ENCODE measurements at places on chromosomes 3 and 15.
A peak's percentile ranks its signal among the peaks of the same experiment; 100 is the strongest.

GRCh38 chr3:114674036-114674435 is 380.2 kb downstream of the TIGIT start:
- DNase-seq = no peak

DNA sequence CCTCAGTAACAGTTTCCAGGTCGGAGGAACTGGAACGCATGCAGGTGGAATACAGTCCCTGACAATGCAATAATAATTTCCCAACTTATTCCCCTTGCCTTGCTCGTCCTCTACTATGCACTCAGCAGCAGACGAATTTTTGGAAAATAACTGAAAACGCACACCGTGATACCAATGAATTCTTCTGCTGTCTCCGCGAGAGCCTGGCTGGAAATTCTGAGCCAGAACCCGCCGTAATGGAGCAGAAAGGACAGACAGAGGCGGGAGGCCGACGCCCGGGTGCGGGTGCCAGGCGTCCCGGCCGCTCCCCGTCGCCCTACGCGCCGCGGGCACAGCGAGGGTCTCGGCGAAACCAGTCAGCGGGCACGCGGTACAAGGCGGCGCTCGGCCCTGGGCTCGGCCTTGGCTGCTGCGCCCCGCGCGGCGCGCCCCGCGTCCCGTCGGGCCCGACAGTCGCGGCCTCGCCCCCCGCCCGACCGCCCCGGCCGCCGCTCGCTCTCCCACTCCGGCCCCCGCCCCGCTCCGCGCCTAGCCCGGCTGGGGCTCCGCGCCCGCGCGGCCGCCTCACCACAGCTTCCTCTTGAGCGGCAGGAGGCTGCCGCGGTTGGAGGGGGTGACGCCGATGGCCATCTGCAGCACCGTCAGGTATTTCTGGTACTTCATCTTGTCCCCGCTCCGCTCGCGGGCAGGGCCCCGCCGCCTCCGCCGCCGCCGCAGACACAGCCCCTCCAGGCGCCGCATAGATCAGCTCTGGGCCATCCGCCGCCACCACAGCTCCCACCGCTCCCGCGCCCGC is 114.5 kb upstream of the GOLGA8J start:
- peak; percentile 29 for DNase-seq

DNA sequence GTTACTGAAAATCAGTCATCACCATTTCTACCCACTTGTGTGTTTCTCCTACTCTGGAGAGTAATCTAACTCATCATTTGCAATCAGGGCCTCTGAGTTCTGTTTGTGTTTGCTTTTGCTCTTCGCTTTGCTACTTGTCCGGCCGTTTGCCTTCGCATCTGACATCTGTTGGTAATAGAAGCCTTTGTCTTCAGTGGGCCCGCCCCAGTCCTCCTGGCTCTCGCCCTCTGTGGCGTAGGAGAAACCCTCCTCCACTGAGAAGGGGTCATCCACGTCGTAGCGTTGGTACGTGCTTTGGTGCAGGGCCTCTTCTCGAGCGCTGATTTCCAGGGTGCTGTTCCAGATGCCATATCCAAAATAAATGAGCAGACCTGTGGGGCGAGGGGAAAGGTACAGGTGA is 48.3 kb downstream of the CLDN11 start:
- DNase-seq = no peak

GRCh38 chr15:58689646-58690045 is 59.9 kb downstream of the ADAM10 start:
- no peak for DNase-seq

DNA sequence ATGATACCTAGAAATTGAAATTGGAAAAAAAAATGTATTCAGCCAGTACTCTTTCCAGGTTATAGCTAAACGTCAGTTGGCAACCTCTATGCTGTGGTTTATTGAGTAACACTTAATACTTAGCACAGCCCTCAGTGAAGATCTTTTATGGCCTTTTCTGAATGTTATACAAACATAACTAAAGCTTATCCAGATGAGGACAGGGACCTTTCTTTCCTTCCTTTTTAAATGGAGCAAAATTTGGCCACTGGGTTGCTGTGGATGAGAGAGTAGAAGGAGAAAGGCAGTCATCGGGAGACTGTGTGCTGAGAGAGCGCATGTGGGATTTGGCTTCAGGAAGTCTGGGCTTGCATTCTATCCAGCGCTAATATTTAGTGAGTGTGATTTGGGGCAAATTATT is 36.1 kb downstream of the IGF1R start:
- no peak for DNase-seq

DNA sequence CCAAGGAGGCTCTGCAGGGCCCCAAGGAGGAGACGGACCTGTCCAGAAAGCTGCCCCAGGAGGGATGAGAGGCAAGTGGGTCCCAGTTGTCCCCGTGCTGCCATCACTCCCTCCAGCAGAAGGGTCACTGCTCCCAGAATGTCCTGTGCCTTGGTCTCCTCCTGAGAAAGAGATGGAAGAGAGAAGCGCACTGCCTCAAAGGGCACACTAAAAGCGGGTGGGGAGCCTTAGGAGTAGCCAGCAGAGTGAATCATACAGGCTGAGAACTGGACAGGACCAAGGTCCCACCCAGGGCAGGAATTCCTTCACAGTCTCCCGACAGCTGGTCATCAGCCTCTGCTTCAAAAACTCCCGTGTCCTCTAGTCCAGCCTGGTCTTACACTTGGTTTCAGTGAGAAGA is 4.6 kb downstream of the THPO start:
- no peak for DNase-seq

- no peak for DNase-seq
These were observed 13.2 kb downstream of the MEGF11 start for GRCh38 chr15:66240240-66240794.

GRCh38 chr15:78167227-78167888 is 18.2 kb downstream of the IDH3A start:
- DNase-seq = no peak

- DNase-seq = no peak
These were observed 12.4 kb downstream of the OTOL1 start for GRCh38 chr3:161508852-161509477.

DNA sequence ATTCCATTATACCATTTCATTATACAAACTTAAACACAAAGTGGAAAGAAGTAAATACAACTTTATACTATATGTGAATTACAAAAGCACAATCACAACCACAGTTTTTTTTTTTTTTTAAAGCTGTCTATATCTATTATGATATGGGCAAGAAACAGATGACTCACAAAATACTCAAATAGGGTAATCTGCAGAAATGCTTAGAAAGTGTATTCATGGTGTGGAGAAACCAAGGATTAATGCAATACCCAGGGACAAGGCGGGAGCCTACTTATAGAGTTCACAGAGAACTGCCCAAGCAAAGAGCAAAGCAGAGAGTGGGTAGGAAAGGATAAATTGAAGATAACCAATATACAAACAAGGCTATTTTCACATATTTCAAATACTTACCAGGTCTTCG is 332.0 kb downstream of the FHIT start:
- no peak for DNase-seq

DNA sequence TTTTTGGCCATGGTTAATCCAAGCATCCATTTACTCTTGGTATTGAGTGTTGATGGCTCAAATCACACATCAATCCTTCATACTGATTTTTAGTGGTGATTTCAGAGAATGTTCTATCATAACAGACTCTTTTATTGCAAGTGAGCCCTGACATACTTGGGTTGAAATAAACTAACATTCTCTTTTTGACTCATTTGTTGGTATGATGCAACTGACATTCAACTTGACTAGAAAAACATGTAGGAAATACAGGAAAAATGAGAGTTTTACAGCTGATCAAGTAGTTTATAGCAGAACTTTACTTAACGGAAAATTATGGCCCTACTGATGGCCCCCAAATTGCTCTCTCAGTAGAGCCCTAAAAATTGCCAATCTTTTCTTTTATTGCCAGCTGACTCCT is 173.9 kb upstream of the CD96 start:
- no peak for DNase-seq

DNA sequence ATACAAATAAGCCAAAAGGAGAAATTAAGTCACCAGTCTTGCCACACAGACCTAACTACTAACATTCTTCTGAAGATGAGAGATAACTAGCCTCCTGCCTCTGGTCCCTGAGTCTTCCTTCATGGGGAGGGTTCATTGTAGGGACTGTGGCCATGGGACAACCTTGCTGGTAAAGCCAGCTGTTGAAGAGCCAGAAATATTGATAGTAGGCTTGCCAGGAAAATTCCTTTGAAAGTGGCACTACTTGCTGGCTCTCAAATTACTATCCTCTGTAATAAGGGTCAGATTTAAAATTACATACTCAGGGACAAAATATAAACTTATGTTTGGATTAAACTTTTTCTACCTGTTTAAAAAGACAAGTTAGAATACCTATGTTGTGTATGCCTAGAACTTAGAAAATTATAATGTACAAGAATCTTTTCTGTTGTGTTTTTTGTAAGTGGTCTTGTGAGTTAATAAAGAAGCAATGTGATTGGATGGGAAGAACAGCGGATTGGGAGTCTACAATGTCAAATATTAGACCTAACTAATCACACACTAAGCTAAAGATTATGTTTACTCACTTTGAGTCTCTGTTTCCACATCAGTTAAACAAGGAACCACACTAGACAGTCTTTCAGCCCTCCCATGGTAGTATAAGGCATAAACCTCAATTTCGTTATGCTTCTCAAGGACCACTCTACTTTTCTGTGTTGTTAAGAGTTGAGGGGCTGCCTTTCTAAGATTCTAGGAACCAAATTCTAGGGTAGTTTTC is 60.0 kb upstream of the TRIM71 start:
- DNase-seq = no peak

- DNase-seq = no peak
These were observed 15.5 kb upstream of the LYZL4 start for GRCh38 chr3:42425736-42426407.

DNA sequence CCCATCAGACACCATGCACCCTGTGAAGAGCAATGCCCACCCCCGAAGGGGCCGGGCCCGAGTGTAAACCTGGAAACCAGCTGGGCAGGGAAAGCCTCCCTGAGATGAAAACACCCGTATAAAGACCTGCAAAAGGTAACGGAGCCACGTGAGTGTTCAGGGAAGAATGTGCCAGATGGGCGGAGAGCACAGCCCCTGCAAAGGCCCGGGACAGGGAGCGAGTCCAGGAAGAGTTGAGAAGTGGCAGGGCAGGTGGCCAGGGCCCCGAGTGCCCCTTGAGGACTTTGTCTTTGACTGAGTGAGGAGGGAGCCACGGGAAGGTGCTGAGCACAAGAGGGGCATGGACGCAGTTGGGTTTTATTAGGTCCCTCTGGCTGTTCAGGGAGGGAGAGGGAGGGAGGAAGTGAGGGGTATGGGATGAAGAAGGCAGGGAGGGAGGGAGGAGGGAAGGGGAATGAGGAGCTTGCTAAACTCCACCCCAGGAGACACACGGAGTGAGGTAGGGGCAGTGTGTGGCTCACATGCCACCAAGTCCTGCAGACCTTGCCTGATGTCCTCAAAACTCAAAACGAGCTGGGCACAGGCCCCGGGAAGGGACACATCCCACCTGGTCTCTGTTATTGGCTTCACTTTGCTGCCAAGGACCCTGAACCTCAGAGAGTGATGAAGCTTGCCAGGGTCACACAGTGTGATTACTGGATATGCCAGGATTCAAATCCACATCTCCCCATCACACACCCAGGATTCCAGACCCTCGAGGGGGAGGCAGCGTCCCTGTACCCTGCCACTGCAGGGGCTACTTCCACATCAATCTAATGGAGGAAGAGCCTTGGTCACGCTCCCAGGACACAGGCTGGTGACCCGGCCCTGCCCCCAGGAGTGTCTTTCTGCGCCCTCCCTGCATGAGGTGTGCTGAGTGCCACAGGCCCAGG is 49.1 kb upstream of the IQSEC1 start:
- no peak for DNase-seq

DNA sequence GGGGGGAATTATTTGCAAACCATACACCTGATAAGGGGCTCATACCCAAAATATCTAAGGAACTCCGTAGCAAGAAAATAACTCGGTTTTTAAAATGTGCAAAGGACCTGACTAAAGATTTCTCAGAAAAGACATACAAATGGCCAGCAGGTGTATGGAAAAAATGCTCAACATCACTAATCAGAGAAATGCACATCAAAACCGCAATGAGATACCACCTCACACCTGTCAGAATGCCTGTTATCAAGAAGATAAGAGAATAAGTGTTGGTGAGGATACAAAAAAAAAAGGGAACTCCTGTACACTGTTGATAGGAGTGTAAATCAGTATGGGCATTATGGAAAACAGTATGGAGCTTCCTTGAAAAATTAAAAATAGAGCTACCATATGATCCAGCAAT is 89.4 kb downstream of the C3orf70 start:
- DNase-seq = no peak

DNA sequence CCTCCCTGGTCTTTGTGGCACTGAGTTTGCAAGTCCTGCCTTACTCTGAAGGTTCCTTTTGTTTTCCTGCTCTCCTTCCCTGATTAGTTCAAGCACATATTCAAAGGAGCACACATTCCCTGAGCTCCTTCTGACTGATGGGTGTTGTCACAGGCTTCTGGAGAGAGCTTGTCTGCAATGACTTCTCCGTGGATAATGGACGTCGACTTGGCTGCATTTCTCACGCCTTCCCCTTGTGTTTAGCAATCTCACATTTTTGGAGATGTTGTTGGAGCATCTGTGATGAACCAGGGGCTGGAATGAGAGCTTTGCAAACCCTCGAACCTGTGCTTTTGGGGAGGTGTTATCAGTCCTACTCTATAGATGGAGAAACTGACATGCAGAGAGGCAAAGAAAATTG is 375.4 kb upstream of the PROK2 start:
- no peak for DNase-seq

GRCh38 chr15:61155741-61156700 is 73.1 kb downstream of the RORA start:
- no peak for DNase-seq

DNA sequence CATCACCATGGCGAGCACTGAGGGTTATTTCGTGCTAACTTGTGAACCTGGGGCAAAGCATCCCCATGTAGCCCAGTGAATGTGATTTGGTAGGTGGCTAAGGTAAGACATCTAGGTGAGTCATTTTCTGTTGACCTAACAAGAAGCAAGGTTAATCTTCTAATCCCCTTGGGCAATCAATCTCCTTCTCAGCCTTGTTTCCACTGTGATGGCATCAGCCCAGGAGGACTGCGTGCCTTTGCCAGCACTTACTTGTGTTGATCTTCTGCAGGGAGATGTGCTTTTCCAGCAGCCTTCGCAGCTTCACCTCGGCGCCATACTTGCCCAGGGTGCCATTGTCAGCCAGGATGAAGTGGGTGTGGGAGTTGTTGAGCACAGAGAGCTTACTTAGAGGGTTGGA is 35.7 kb downstream of the TRPM1 start:
- DNase-seq = no peak

DNA sequence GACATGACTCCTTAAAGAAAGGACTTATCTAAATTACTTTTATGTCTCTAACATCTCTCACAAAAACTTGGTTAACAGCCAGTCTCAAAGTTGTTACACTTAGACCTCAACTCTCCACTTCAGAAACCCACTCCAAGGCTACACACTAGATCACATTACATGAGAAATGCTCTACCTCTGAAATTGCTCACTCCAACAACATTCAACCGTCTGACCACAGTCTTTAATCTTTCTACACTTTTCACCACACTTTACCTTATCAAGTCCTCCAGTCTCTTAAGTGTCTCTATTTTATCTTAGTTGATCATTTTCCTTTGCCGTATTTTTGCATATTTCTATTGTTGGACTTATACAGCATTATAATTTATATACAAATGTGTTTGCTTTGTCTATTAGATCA is 5.8 kb downstream of the SLC12A6 start:
- DNase-seq = no peak

All from activated T-cell treated with anti-CD3 and anti-CD28 coated beads, Interleukin-2, amount 50 U/mL, for 24 hours (primary cell).